ENCODE measurements at places on chromosomes 5 and 9.
A peak's percentile ranks its signal among the peaks of the same experiment; 100 is the strongest.

GRCh38 chr9:125663127-125663526, 43.9 kb downstream of the MAPKAP1 start:
- no peak for DNase-seq

DNA sequence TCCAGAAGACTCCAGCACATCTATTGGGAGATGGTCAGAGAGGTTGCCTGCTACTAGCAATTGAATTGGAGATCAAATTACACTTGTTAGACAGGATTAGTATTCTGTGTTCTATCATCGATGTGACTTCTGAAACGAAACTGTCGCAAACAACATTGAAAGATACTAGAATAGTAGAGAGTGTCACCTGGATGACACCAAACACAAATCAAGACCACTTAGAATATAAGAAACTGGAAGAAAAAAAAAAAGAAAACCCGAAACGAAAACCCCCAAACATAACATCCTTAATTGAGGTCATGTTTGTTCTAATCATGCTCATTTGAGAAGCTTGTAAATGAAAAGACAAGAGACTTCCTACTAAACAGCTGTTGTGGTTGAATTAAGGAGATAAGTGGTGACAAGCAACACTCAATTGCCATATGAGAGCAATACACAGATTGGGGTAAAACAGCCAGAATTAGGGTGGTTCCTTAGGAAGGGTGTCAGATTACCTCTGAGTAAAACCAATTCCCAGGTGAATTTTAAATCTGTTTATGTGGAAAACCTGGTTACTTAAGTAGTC, 97.6 kb downstream of the BASP1 start:
- no peak for DNase-seq

GRCh38 chr9:35781066-35781465, 10.3 kb upstream of the NPR2 start:
- no peak for DNase-seq

DNA sequence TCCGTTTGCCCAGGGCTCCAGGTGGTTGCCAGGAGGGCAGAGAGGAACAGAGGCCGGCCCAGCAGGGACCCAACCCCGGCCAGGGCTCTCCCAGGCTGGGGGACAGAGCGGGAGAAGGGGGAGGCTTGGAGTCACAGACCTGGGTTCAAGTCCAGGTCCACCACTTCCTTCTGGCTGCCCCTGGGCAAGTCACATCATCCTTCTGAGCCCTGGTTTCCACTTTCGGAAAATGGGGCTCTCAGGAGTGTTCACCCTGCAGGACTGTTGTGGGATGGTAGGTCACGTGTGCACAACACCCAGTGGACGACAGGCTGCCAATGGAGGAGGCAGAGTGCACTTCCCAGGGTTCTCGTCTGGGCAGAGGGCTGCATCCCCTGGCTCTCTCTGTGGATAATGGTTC, 245.4 kb downstream of the PBX3 start:
- no peak for DNase-seq

DNA sequence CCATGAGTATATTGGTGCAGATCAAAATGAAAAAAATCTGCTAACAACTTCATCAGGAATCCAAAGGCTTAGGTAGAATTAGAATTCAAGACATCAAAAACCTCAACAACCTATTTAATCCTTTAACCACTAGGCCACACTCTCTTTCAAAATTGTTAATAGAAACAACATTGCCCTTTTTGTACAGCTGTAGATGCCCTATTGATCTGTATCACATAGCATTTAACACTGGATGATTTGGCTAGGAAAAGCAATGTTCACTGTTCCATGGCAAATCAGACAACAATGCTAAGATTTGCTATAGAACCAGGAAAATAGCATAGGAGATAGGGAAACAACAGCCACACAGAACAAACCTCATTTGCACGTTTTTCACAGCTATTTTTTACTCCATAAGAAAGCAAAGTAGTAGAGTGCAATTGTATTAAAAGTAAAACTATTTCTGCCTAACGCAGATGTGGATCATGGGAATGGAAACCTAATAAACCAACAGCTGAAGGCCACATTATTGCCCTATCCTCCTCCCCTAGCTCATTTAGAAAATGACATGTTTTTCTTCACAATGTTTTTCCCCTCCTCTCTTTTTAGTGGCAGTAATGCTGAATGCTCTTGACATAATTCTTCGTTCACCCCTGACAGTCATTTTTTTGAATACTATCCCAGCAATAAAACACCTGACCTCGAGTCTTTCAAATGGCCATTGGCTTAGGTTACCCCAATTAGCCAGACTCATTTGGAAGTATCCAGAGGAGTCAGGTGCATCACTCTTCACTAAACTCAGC, 373.0 kb upstream of the CCNH start:
- DNase-seq: no peak

DNA sequence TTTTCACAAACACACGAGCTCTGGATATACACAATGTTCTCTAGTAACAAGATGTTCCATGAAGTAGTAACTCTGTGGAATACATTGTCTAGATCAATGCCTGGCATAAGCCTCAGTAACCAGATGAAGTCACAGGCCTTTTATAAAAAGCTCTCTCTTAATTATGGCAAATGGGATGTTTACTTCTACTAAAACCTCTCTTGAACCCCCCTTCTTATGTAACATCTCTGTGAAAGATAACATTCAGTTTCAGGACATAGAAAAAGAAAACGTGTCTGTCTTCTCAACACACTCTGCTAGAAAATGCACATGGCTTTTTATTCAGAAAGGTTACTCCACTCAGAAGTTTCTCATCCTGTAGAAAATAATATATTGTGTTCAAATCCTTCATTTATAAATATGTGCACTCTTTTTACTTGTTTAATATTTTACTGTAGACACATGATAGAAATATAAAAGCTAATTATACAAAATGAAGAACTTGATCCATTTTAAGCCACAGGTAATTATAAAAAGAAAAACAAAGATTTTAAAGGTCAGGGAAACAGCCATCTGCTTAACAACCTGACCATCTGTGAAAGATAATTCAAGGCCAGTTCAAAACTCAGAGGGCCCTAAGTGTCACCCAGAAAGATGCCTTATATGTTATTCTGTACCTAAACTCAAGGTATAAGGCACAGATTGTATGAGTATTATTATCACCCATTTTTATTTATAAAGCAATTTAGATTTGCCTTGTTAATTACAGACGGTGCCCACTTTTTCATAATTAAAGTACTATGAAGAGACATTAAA, 812.0 kb downstream of the CDH18 start:
- DNase-seq: no peak

- DNase-seq: no peak
Measured at GRCh38 chr5:88682131-88682530, 200.9 kb downstream of the MEF2C start.

GRCh38 chr5:141430332-141431113, at the start of gene PCDHGA12:
PCDHGA12 (plus strand) TSS chr5:141430507; CDS start chr5:141430760, 253 bp downstream.
- DNase-seq: no peak

- DNase-seq: no peak
Measured at GRCh38 chr9:78316166-78316892, 19.4 kb downstream of the PSAT1 start.

- no peak for DNase-seq
Measured at GRCh38 chr9:12539580-12539975, 153.6 kb upstream of the TYRP1 start.

GRCh38 chr5:22908129-22908528, 55.0 kb upstream of the CDH12 start:
- no peak for DNase-seq

GRCh38 chr9:126510564-126510963, 103.2 kb upstream of the LMX1B start:
- no peak for DNase-seq

DNA sequence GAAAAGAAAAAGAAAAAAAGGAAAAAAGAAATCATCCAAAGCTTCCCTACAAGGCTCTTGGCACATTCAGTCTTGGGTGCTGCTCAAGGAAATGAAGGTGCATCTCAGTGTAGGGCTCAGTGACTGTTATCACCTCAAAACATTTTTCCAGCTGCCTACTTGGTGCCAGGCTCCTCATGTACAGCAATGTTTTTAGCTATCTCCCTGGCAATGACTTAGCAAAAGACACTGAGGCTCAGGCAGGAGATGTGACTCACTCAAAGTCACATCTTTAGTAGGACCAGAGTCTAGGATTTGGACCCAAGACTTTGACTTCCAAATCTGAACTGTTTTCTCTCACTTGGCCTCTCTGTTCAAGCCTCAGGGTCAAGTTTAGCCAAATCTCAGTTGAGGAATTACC, 264.2 kb downstream of the CRB2 start:
- no peak for DNase-seq

- DNase-seq: no peak
Measured at GRCh38 chr5:137696481-137696880, 39.4 kb downstream of the KLHL3 start.

DNA sequence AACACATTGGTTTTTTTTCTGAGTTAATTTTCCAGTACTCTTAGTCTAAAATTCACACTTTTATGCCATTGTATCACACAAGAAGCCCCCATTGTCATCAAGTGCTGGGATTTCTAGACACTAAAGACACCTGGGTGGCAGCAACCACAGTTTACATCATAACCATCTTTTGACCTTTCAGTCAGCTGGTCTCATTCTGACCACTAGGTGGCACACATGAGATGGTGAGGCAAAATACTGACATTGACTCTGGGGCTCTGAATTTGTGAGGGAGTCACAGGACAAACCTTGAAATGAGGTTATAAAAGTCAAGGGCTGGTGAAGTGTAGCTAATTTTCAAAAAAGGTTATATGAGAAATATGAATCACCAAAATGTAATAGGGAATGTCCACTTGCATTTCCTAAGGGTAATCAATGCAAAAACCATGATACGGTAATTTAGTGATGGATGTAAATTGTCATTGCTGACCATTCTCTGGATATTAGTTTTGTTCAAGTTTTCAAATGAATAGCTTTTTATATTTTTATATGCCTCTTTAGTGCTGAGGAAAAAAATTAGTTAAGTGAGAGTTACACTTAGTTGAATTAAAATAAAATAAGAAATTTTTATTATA, 229.4 kb downstream of the DMAC1 start:
- DNase-seq: peak; percentile 78

DNA sequence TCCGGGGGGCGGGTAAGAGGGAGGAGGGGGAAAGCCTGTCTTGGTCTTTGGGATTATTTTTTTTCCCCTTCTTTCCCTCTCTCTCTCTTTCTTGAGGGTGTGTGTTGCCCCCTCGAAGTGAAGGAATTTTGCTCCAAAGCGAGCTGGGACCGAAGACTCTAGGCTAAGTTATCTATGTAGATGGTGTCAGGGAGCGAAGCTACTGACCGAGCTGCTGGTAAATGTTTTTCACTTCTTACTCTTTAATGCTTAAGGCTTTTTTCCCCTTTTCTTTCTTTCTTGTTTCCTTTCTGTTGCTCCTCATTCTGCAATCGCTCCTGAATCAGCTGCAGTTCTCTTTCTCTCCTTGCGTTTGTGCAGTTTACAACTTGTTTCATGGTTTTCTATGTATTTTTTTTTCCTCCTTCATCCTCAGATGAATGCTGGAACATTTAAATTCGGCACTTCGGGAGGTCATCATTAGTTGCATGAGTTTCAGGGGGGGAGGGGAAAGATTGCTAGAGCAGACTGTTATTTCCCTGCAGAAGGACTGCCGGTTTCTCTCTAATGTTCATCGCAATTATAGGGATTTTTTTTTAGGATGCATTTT, 1312.0 kb upstream of the WWC1 start:
- DNase-seq: no peak

DNA sequence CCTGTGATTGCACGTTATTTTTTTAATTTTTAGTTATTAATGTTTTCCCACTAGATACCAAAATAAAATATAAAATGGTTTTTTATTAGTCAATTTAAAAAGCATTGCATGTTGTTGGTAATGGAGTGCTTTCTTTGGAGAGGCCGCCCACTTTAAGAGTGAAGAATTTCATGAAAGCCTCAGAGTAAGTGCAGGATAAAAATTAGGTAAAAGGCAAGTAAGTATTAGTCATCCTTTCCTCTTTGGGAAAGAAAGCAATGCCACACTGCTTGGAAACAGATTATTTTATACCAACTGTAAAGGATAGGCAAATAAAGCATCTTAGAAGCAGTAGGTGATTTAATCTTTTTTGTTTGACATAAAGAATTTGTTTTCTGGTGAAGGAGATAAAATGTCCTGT, 62.9 kb downstream of the HSD17B4 start:
- no peak for DNase-seq

GRCh38 chr9:82320566-82320965, 332.0 kb downstream of the SPATA31D1 start:
- DNase-seq: peak; percentile 18

GRCh38 chr5:103389357-103389756, 130.8 kb downstream of the MACIR start:
- DNase-seq: no peak

DNA sequence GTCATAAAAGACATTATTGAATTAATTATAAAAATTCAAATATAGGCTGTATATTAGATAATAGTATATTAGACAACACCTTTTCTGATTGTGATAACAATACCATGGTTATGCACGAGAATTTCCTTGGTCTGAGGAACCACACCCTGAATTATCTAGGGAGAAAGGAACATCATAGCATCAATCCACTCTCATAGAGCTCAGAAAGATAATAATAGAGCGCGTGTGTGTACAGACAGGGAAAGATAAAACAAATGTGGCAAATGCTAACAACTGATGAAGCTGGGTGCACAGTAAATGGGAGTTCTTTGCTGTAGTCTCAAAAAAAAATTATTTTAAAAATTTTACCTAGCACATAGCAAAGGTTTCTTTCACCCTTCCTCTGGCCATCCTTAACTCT, 143.5 kb downstream of the CDK5RAP2 start:
- no peak for DNase-seq

DNA sequence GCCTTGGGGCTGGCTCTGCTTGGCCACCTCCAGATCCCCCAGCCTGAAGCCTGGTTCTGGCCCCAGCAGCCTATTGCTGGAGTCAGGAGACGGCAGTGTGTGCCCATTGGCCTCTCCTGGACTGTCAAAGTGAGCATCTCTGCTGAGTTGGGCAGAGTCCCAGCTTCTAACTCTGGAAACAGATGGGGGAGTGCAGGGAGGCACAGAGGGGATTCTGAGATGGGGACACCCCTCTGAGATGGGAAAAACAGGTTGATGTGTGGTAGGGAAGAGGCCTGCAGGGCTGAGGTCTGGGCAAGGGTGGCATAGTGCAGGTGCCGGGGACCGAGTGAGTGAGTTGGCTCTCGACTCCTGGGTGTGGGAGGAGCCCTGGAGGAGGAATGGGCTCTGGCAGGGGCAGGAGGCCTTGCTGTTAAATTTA, 27.5 kb downstream of the PHF2 start:
- DNase-seq: no peak

- DNase-seq: no peak
Measured at GRCh38 chr9:20209391-20210340, 412.6 kb downstream of the MLLT3 start.

DNA sequence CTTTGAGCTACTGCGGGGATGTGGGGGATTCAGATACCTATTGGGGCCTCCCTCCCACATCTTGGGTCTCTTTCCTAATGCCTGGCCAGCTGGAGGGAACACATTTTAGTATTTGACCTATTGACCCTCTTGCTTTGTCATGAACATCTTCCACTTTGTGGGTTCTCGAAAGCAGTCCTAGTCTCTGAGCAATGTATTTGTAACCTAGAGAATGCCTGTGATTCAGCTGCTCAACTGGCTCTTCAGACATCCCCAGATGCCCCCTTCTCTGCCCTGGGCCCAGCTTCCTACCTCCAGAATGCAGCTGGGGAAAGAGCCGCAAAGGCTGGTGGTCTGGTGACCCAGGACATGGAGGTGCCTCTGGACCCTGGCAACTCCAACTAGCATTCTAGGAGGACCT, 32.2 kb downstream of the APTX start:
- DNase-seq: no peak

- DNase-seq: no peak
Measured at GRCh38 chr9:109639674-109640579, 140.1 kb upstream of the PALM2AKAP2 start.

GRCh38 chr5:81642210-81642609, 108.7 kb downstream of the SSBP2 start:
- no peak for DNase-seq

All from trophoblast cell (in vitro differentiated cells and primary cell).